ENCODE measurements at places on chromosomes 3 and 15. TPM values are rescaled to one million over a fixed set of nuclear protein-coding genes. Genes with fewer than 3 reads are reported as not detected.

DNA sequence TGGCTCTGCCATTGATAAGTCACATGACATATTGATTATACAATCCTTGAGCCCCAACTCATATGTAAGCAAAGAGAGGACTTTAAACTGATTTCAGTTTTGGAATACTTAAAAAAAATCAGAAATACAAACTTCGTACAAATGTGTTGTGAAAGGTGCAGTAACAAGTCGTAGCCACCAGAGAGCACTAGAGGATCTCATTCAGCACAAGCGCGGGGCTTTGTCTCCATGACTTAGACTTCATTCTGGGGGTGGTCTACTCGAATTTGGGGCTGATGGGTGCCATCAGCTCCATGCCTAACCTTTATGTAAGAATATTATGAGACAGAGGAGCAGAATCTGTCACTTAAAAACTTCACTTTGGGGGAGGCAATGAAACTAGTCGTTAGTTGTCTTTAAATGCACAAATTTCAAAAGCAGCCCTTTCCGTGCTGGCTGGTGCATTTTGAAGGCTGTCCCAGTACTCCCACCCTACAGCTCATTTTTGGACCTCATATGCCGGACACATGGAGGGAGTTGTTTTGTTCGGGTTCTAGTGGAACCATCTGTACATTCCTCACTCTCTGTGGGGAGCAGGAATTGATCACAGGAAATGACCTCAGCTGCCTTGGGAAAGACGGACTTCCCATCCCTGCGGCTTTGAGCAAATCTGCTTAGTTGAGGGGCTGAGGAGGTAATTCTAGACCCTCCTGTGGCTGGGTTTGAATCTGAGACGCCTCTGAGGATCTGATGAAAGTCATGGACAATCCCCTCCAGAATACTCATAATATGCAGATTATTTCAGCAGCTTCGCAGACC is 27.5 kb upstream of the MASP1 start:
- no peak for DNase-seq
- H3K4me3 ChIP-seq: peak overlapping the region; percentile 42
- peaks cover 8% of the 10 kb centered on the region for H3K4me1 ChIP-seq
- peaks cover 16% of the 10 kb centered on the region for H3K27me3 ChIP-seq

DNA sequence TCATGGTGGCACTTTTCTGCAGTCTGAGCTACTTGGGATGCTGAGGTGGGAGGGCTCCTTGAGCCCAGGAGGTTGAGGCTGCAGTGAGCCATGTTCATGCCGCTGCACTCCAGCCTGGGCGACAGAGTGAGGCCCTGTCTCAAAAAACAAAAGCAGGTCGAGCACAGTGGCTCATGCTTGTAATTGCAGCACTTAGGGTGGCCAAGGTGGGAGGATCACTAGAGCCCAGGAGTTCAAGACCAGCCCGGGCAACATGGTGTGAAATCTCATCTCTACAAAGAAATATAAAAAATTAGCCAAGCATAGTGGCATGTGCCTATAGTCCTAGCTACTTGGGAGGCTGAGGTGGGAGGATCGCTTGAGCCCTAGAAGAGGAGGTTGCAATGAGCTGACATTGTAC is 10.0 kb downstream of the UBAP1L start:
- no peaks in the 10 kb centered on the region for H3K27me3 ChIP-seq
- DNase-seq: no peak
- H3K4me3 ChIP-seq: no peak overlapping the region
- no peak overlapping the region for H3K27ac ChIP-seq
- H3K36me3 ChIP-seq: peaks cover 30% of the 10 kb centered on the region

DNA sequence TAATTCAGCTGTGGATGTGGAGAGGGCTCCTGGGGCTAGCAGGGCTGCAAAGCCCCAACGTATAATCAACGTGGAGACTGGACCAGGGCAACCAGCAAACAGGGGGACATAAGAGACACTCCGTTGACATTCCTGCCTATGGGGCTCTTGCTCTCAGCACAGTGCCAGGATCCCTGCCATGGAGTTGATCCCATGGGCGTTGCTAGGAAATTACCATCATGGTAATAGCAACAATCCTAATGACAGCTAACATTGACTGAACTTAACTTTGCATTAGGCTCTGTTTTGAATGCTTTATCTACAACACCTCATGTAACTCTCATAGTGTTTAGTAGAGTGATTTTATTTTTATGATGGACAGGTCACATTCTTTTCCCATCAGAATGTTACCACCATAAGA is 16.9 kb downstream of the GASK1A start:
- no peaks in the 10 kb centered on the region for H3K36me3 ChIP-seq
- peak overlapping the region; percentile 33 for H3K27ac ChIP-seq
- no peak for DNase-seq
- no peaks in the 10 kb centered on the region for H3K27me3 ChIP-seq
- H3K4me1 ChIP-seq: peaks cover 11% of the 10 kb centered on the region

DNA sequence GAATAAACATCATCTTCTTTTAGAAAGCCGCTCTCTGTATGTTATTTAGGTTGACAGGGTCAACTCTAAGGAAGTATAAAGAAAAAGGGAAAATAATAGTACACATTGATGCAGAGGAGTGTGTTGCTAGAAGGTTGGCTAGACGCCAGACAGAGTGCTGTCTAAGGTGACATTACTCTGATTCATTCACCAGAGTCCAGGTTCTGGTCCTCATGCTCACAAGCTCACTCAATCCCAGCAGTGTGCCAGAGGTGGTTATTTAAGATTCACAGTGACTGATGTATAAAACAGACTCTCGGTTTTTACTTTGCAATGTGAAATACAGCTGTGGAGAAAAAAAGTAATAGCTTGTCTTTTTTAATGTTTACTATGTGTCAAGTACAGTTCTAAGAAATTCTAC is 1.7 kb downstream of the CFAP44 start:
- no peak for DNase-seq
- no peaks in the 10 kb centered on the region for H3K4me1 ChIP-seq
- no peak overlapping the region for H3K27ac ChIP-seq
- no peaks in the 10 kb centered on the region for H3K36me3 ChIP-seq

DNA sequence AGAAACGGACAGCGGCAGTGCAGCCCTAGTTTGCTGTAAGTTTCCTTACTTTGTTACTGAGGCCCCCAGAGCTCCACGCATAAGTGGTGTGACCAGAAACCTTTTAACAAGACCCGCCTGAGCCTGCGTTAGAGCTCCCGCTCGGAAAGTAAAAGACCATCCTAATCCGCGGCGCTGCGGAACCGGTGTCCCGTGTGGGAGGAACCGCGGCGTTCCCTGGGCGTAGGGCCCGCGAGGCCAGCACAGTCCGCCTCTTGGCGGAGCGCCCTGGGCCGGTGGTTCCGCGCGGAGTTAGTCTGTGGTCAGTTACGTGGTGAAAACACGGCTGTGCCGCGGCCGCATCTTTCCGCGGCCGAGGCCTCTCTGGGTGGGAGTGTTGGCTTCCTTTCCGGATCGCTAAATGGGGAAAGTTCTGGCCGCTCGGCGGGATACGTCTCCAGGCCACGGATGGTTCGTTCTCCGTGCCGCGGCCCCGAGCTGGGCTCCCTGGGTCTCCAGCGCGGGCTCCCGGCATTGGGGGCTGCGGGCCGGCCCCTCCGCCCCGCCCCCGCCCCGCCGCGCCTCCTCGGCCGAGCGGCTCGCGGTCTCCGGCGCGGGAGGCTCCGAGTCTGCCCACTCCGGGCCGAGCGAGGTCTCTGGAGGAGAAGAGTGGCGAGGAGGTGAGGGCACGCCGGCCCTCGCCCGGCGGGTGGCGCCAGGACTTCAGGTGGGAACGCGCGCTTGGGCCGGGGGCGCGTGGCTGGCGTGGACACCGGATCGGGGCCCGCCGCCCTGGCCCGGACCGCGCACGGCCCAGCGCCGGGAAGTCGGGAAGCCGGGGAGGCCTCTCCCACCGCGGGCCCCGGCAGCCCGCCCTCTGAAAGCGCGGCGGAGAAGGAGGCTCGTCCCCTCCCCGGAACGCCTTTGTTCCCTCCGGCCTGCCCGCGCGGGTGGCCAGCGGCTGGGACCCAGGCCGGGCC is 754 bp downstream of the B3GNT5 start:
- peaks cover 28% of the 10 kb centered on the region for H3K4me1 ChIP-seq
- no peaks in the 10 kb centered on the region for H3K36me3 ChIP-seq
- peak overlapping the region; percentile 80 for H3K4me3 ChIP-seq

GRCh38 chr3:156533205-156533604 is 21.7 kb downstream of the SSR3 start:
- no peak overlapping the region for H3K27ac ChIP-seq
- H3K36me3 ChIP-seq: peaks cover 9% of the 10 kb centered on the region
- no peak for DNase-seq
- H3K27me3 ChIP-seq: no peaks in the 10 kb centered on the region
- H3K4me3 ChIP-seq: no peak overlapping the region
- peaks cover 13% of the 10 kb centered on the region for H3K4me1 ChIP-seq

DNA sequence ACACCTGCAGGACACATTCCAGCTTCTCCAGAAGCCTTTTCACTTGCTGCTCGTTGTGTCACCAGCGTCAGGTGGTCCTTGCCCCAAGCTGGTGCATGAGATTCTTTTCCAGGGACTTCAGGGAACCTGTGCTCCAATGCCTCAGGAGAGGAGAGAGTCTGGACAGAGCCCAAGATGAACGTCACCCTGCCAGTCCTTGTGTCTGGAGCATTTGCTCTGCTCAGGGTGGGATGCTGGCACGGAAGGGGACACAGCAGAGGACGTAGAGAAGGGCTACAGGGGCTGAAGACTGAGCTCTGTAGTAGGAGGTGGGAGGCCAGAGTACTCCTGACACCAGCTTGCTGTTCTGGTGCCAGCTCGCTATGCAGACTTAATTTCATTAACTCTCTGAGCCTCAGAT is 262.1 kb downstream of the XXYLT1 start:
- H3K27me3 ChIP-seq: no peaks in the 10 kb centered on the region
- no peak for DNase-seq
- H3K4me3 ChIP-seq: no peak overlapping the region

DNA sequence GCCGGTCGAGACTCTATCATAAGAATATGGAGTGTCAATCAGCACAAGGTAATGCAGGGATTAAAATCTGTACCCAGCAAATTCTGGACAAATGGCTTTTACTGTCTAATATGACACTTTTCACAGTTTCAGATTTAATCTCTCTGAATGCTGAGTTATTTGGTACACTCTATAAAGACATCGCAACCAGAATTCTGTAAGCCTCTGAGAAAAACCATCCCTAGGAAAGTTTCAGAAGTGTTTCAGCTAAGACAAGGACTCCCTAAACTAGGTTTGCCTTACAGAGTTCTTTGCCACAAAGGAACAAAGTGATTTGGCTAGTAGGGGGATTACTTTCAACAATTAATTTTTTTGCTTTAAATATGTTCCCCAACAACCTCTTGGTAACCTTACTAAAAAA is 11.3 kb downstream of the WDR48 start:
- H3K36me3 ChIP-seq: peaks cover 39% of the 10 kb centered on the region
- no peaks in the 10 kb centered on the region for H3K4me1 ChIP-seq
- H3K27ac ChIP-seq: no peak overlapping the region
- H3K27me3 ChIP-seq: no peaks in the 10 kb centered on the region
- DNase-seq: no peak

DNA sequence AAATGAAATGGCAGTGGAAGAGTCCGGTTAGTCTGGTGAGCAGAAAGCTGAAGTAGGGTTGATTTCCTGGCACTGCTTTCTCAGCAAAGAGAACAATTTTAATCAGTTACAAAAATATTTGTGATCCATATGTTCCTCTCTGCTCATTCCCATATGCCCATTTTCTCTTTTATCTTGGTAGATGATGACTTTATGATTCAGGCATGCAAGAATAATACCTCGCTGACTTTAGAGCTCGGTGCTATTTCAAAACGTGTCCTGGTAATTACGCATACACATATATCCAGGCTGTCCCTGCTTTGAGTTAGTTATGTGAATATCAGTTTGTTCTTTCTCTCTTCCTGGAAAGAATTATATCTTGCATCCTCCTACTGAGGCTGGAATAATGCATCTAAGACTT is 38.5 kb downstream of the ARPP21 start:
- H3K4me3 ChIP-seq: no peak overlapping the region
- no peaks in the 10 kb centered on the region for H3K36me3 ChIP-seq
- H3K27ac ChIP-seq: no peak overlapping the region
- no peaks in the 10 kb centered on the region for H3K4me1 ChIP-seq

- no peak for DNase-seq
- no peaks in the 10 kb centered on the region for H3K27me3 ChIP-seq
- peaks cover 60% of the 10 kb centered on the region for H3K4me1 ChIP-seq
- no peaks in the 10 kb centered on the region for H3K36me3 ChIP-seq
Measured at GRCh38 chr3:123072152-123072551, 5.3 kb downstream of the PDIA5 start.

DNA sequence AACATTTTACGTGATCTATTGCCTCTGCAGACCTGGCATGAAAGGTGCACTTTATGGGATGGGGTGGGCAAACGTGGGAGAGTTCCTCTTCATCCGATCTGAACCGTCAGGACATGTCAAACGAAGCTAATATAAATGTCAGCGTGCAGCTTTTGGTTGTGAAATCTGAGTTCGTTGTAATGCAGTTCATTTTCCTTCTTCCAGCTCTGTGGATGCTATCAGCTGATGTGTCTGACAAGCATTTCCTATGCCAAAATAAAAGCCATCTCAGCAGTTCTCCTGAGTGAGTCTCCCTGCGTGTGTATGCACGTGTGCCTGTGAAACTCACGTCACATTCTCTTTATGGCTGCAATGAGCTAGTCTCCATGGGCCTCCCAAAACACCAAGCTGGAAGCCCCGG is 512.3 kb downstream of the MCTP2 start:
- DNase-seq: no peak
- no peaks in the 10 kb centered on the region for H3K4me1 ChIP-seq
- no peak overlapping the region for H3K4me3 ChIP-seq
- H3K36me3 ChIP-seq: no peaks in the 10 kb centered on the region

GRCh38 chr3:42991341-42992315 is 12.5 kb downstream of the GASK1A start:
- DNase-seq: no peak
- no peaks in the 10 kb centered on the region for H3K36me3 ChIP-seq
- no peaks in the 10 kb centered on the region for H3K4me1 ChIP-seq
- no peak overlapping the region for H3K27ac ChIP-seq
- no peak overlapping the region for H3K4me3 ChIP-seq

GRCh38 chr15:53976844-53977392 is 1.3 kb upstream of the UNC13C start:
- peaks cover 7% of the 10 kb centered on the region for H3K4me1 ChIP-seq
- no peaks in the 10 kb centered on the region for H3K36me3 ChIP-seq
- no peak overlapping the region for H3K4me3 ChIP-seq
- DNase-seq: no peak
- H3K27ac ChIP-seq: no peak overlapping the region
- peaks cover 15% of the 10 kb centered on the region for H3K27me3 ChIP-seq

The LEKR1 gene
- total RNA-seq: 5.8 TPM

All from lower lobe of right lung (tissue), 2 donors.